NCI-H2171 (cell line): ENCODE measurements at places on chromosomes 16 and 17.

DNA sequence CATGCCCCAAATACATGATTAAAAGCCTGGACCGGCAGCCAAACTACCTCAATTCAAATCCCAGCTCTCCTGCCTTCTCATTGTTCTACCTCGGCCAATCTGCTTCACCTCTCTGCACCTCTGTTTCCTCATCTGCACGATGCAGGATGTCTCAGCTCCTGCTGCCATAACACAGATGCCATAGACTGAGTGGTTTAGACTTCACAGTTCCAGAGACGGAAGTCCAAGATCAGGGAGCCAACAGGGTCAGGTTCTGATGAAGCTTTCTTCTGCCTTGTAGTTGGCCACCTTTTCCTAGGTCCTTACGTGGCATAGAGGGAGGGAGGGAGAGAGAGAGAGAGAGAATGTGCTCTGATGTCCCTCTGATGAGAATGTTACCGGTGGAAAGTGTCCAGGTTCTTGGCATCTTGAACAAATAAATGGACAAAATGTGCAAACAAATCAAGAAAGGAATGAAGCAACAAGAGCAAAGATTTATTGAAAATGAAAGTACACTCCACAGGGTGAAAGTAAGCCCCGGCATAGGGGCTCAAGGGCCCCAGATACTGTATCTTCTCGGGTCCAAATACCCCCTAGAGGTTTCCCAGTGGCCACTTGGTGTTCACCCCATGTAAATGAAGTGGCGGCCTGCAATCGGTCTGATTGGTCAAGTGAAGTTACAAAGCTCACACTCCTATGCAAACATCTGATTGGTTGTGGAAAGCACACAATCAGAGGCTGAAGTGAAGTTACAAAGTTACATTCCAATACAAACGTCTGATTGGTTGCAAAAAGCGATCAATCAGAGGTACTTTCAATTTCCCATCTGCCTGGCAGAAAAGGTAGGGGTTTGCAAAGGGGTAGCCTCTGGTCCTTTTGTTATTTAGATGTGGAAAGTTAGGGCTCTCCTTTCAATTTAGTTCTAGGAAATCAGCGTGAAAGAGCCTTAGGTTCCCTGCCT, 43.3 kb upstream of the ZCCHC14 start:
- no peak for DNase-seq

GRCh38 chr17:58918072-58918471, 162.4 kb downstream of the PPM1E start:
- DNase-seq = no peak

GRCh38 chr16:52050418-52050817, 496.5 kb downstream of the TOX3 start:
- DNase-seq = no peak

DNA sequence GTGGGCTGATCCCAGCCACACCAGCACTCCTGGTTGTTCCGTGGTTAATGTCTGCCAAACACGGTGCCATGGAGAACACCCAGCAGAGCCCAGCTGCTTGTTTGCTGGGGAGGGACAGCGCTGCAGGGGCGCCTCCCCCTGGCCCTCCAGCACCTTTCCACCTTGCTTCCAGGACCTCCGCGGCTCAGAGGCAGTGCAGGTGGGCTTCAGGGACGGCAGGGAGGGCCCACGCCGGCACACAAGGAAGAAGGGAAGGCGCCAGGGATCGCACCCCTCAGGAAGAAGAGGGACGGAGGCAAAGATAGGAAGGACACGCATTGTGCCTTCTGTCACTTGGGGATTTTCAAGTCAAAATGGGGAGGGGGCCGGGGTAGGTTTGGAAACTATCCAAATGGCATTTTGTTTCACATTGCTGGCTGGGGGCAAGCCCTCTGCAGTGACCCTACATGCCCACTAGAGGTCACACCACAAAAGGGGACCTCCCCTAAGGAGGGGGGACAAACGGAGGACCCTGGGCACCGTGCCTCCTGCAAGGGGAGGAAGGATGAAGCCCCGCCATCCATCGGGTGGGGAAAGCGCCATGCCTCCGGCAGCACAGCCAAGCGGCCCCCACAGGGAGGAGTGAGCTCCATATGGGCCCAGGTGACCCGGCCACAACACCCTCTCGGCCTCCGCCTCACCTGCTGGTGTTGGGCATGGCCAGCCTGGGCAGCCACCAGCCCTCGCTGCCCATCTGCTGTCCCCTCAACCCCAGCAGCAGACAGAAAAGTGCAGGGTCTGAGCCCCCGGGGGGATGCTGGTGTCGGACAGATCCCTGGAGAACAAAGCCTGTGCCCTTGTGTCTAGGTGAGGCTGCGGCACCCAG, 7.5 kb upstream of the C16orf95 start:
- DNase-seq = peak; percentile 33

DNA sequence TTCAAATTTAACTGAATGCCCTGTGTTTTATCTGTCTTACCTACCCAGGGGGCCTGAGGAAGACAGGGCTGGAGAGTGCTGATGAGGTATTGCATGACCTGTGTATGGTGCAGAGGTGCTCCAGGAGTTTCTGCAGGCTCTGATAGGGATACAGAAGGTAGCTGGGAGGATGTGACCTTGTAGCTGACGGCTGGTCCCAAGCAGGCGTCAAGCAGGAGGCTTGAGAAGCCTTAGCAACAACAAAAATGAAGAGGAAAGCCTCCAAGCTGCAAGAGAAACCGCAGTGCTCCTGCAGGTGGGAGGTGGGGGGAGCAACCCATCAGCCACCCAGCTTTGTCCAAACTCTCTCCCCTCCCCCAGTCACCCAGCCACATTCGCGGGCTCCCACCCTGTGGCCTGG, 40.4 kb downstream of the LAT start:
- DNase-seq = no peak

GRCh38 chr17:5068236-5068635, 10.0 kb upstream of the ZFP3 start:
- no peak for DNase-seq

GRCh38 chr17:4124999-4125398, 17.8 kb downstream of the ZZEF1 start:
- DNase-seq = no peak

- no peak for DNase-seq
Observed at GRCh38 chr17:68843522-68843921, 111.7 kb downstream of the ABCA8 start.

DNA sequence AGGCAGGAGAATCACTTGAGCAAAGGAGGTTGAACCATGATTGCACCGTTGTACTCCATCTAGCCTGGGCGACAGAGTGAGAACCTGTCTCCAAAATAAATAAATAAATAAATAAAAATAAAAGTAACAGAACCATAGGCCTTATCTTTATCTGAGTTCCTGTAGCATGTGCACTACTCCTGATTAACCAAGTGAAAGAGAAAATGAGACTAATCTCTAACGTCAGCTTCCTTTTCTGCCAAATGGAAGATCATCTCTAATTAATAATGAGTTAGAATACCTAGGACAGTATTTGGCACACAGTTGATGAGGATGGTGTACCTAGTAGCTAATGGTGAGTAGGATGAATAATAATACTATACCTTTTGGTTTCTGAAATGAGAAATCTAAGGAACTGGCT, 520.4 kb downstream of the WWOX start:
- DNase-seq = no peak

DNA sequence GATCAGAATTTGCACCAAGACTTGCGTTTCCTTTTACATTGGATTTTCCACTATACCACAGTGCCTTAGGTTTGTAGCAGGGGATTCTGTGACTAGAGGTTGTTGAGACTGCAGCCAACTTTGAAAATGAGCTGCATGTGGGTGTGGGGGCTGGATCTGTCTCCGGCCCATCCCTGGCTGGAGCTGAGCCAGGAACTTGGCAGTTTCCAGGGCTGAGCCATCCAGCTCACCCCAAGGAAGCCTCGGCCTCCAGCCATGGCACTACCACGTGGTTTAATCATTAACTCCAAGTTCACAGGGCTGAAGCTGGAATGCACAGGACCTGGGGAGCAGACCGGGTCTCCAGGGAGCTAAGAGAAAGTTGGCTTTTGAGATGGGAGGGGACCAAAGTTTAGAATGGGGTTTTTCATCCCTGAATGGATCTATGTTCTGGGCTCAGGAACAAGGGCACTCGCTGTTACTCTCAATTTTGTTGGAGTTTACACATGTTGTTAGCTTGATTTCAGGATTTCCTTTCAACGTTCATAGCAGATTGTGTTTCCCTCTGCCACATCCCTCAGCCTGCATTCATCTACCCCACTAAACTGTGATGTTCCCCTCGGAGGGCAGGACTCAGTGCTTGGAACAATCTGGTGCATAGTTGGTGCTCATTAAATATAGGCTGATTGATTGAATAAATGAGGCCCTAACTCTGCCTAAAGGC, 42.3 kb upstream of the HNF1B start:
- DNase-seq = no peak

DNA sequence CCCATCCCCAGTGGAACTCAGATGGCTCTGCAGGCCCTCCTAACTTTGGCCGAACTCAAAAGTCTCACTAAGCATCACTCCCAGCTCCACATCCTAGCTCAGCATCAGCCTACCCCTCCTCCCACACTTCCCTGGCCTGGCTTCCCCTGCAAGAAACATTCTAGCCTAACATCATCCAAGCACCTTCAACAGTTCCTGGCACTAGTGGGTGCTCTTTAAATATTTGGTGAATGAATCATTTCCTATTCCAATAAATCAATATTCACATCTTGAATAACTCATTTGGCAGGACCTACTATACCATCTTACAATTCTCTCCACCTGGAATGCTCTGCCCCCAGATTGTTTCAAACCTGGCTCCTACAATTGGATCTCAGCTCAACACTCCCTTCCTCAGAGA, 11.0 kb upstream of the BBS2 start:
- no peak for DNase-seq

- no peak for DNase-seq
Observed at GRCh38 chr17:40364121-40364861, at the start of gene GJD3. GJD3 (minus strand) TSS chr17:40364737; CDS start chr17:40363815, 922 bp downstream.

GRCh38 chr17:81831957-81832607, 1.0 kb downstream of the MCRIP1 start:
- DNase-seq = no peak

DNA sequence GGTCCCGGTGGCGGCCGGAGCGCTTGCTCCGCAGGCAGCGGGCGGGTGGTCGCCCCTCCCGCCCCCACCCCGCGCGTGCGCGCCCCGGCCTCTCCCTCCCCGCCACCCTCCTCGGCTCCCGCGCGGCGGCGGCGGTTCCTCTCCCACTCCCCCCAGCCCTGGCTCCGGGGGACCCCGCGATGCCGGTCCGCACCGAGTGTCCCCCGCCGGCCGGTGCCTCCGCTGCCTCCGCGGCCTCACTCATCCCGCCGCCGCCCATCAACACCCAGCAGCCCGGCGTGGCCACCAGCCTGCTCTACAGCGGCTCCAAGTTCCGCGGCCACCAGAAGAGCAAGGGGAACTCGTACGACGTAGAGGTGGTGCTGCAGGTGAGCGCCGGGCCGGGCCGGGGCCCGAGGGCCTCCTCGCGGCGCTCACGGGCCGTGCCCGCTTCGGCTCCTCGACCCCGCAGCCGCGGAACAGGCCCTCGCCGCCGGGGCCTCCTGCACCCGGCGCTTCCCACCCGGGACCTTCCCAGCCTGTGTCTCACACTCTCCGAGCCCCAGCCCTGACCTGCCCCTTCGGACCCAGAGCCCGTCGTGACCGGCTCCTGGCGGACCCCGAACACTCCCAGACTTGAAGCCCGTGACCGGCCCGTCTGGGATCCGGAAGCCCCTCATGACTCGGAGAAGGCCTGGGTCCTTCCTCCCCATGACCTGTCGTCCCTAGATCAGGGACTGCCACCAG, 490 bp downstream of the GID4 start:
- DNase-seq = no peak
